ACHN (cell line): ENCODE measurements at places on chromosomes 3 and 15.

DNA sequence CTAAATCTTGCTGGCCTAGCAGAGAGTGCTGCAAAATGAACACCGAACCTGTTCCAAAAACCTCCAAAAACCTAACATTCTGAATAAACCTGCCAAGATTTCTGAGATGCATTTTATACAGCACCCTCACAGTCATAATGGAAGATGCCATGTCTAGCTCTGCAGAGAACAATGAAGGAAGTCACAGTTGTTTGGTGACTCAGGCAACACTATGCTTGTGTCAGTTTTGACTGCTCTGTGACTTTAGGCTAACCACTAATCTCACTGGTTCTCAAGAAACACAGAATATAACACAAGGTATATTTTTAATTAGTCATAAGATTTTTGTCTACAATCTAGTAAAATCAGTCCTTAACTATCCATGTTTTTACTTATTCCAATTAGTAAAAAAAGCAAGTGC is 606.6 kb downstream of the TBL1XR1 start:
- no peak for DNase-seq

GRCh38 chr3:168544097-168544957 is 448.6 kb upstream of the GOLIM4 start:
- DNase-seq: no peak

GRCh38 chr15:99692825-99693224 is 40.4 kb downstream of the LYSMD4 start:
- no peak for DNase-seq

DNA sequence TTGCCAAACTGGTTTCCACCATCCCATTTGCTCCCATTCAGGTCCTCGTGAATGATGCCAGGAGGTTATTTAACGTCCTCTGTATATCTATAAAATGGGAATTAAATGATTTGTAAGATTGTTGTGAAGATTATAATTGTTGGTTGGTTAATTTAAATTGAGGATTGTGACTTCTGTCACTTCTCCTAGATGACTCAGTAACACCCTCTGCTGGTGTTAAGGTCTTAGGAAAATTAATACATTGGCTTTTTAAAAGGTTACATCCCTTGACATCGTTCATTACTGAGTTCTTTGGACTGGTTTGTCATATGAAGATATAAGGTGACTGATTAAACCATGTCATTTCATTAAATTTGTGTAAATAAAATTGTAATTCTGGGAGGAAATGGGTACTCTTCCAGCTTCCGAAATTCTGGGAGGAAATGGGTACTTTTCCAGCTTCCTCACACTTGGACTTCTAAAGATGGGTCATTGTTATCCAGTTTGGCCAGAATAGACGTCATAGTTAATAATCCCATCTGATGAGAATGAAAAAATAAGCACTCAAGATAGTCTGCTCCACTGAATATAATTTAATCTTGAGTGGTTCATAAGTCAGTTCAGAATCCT is 33.3 kb upstream of the PAQR5 start:
- DNase-seq: peak; percentile 45

- no peak for DNase-seq
Measured at GRCh38 chr3:17979911-17980310, 237.5 kb upstream of the TBC1D5 start.

DNA sequence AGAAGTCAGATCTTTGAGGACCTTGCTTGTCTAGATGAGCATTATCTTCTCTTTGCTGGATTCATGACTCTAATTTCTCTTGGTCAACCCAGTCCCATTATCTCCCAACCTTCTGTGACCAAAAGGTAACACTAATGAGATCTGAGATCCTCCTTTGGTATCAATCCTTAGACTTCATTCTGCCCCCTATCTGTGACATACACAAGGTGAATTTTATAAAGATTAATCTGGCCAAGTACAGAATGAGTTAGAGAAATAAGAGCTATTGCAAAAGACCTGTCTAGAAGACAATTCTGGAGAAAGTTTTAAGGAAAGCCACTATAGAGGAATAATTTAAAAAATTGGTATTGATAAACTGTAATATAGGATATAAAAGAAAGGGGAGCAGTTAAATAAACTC is 113.8 kb upstream of the KCNMB2 start:
- peak; percentile 13 for DNase-seq

GRCh38 chr3:42652611-42653302 is 740 bp upstream of the ZBTB47 start:
- DNase-seq: peak; percentile 89

DNA sequence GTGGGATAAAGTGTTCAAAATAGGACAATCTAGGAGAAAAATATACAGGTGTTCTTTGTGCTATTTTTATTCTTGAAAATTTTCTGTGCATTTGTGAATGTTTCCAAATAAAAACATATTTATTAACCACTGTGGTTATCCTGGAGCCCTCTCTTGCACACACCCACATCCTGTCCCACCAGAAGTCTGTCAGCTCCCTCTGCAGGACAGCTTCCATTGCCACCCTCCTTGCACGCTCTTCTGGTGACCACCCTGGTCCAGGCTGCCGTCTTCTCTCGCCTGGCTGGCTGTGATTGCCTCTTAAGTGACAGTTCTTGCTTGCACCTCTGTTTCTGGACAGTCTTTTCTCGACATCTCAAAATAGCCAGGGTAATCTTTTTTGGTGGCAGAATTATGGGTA is 394.0 kb downstream of the LRTM1 start:
- DNase-seq: peak; percentile 46

GRCh38 chr3:71406972-71407810 is 176.3 kb downstream of the FOXP1 start:
- DNase-seq: no peak

DNA sequence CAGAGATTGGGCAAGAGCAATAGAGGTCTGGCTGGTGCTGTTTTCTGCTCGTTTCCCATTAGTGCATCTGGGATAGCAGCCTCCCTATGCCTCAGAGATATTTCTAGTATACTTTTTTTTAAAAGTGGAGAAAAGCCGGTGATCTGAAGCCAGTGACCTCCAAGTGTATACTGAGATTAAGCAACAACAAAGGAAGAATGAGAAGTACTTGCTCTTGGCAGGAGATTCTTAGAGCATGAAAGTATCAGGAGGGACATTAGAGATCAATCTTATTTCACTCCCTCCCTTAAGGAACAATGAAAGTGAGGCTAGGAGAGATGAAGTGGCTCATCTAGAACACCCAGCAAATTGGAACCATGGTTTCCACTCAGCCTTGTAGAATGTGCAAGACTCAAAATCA is 423.3 kb downstream of the SOX2 start:
- DNase-seq: no peak

DNA sequence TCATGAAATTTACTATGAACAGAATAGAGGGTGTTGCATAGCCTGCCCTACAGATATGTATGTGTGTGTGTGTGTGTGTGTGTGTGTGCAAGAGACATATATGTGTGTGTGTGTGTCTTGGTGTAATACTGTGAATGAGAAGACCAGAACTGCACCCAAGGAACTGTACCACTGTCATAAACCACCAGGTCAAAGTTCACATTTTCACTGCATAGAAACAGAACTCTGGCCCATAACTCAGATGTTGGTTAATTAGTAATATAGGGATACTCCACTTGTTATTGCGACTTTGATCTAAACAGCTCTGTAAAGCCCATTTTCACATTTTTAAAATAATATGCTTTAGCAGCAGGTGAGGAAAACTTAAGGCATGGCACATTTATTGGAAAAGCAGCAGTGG is 111.8 kb downstream of the IGF2BP2 start:
- DNase-seq: no peak

GRCh38 chr3:140395134-140396075 is 282.5 kb upstream of the TRIM42 start:
- DNase-seq: no peak

- DNase-seq: no peak
Measured at GRCh38 chr3:195007766-195008165, 263.2 kb downstream of the XXYLT1 start.

- DNase-seq: no peak
Measured at GRCh38 chr3:14988988-14989394, 41.6 kb downstream of the NR2C2 start.

GRCh38 chr3:28940530-28940929 is 340.3 kb upstream of the RBMS3 start:
- peak; percentile 20 for DNase-seq

DNA sequence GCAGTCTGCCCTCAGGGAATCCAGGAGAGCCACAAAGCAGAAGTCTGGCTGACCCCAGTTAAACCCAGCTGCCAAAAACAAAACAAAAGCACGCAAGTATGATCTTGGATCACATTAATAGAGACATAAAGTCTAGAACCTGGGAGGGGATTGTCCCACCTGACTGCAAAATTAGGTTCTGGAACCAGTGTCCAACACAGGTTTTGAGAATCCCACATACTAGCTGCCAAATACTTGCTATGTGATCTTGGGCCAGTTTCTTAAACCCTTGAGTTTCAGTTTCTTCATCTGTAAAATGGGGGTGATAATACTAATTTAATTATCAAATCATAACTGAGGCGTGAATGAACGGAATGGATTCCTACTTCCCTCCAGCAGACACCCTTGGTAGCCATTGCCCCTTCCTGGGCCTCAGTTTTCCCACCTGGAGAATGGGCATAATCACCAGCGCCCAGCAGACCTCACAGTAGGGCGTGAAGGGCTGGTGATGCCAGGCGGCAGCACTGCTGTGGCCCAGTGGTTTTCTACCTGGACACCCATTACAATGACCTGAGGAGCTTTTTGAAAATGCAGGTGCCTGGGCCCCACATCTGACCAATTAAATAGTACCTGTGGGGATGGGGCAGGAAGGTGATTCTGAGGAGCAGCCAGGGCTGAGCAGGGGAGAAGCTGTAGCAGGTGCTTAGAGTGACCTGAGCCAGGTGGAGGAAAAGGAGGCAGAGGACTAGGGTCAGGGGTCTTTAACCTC is 32.2 kb downstream of the GRIP2 start:
- DNase-seq: no peak

- no peak for DNase-seq
Measured at GRCh38 chr3:44098656-44099415, 142.8 kb upstream of the TOPAZ1 start.

- no peak for DNase-seq
Measured at GRCh38 chr3:3579658-3580057, 219.6 kb upstream of the LRRN1 start.

- no peak for DNase-seq
Measured at GRCh38 chr3:112351823-112352222, 18.9 kb downstream of the CD200 start.

DNA sequence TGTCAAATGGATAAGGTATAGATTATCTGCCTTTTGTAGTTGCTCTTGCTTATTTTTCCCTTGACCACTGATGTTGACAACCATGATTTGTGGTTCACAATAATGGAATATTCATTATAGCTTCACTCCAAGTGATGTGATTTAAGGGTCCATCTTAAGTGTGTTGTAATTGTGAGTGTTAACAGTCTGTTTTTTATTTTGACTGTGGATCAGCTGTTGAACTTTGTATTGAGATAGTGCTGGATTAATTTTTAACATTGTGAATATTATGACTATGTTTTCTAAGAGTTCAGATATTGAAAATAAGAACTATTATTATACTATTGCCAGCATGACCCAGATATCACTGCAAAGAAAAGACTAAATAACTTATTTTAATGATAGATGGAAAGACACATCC is 8.6 kb upstream of the GASK1A start:
- no peak for DNase-seq
